Neural crest cell (in vitro differentiated cells): ENCODE measurements at places on chromosomes 12 and 14.
A peak's percentile ranks its signal among the peaks of the same experiment; 100 is the strongest.

DNA sequence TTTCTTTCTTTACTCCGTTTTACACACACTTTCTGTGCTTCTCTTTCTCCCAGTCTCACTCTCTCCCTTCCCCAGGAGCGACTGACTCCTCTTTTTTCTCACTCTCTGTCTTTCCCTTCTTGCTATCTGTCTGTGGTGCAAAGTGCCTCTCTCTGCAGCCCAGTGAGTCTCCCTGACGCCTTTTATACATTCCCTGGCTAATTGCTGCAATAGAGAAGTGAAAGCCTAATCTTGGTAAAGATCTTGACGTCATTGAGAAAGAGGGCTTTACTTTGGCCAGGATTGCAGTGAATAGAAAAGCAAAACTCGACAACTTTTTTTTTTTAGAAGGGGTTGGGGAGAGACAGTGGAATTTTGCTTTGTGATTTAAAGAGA, 706 bp upstream of the DIO2 start:
- no peak for DNase-seq

GRCh38 chr14:100263141-100263540, 24.2 kb downstream of the YY1 start:
- no peak for DNase-seq

DNA sequence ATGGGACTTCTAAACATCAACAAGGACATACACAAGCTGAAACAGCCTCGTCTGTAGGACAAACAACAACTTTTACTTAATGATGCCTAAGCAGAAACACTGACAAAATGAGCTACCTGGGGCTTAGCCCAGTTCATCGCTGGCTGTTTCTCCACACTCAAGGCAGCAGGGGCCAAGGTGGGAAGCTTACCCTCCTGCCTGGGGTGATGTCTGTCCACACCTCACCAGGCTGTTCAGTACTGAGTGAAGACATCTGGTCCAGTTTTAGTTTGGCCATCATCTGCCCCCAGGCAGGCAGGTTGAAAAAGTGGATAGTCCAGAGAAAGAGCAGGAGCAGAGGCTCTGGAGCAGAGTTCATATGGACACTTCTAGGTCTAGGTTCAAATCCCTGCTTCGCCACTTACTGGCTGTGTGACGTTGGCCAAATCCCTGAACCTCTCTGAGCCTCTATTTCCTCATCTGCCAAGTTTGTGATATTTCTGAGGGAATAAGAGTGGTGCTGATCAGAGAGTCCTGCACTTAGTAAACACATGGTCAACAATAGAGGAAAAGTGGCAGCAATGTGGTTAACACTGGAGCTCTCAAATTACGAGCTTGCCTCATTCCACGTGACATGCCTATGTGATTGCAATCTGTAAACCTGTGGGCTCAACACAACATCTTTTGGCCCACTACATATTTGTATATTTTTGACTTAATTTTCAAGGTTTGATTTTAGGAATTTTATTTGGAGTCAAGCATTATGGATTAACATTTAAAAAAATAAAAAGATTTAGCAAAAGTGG, 720.1 kb upstream of the TMEM132C start:
- no peak for DNase-seq

- DNase-seq, result peak; percentile 64
Observed at GRCh38 chr14:99671235-99672224, 12.6 kb upstream of the CYP46A1 start.

DNA sequence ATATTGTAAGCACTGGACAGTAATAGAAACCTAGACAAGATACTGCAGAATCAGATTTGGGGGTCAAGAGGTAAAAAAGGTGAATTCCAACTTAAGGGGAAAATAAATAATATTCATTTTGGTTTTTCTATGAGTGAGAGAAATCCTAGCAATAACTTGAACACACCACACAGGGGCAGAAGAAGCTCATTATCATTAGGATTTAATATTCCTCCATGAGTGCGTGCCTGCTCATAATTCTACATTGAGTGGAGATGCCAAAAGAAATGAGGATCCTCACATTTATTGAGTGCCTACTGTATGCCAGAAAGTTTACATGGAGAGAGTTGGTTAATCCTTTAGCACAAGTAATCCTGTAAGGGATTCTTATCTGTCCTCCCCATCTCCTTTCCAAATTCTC, 40.5 kb upstream of the C14orf132 start:
- no peak for DNase-seq

DNA sequence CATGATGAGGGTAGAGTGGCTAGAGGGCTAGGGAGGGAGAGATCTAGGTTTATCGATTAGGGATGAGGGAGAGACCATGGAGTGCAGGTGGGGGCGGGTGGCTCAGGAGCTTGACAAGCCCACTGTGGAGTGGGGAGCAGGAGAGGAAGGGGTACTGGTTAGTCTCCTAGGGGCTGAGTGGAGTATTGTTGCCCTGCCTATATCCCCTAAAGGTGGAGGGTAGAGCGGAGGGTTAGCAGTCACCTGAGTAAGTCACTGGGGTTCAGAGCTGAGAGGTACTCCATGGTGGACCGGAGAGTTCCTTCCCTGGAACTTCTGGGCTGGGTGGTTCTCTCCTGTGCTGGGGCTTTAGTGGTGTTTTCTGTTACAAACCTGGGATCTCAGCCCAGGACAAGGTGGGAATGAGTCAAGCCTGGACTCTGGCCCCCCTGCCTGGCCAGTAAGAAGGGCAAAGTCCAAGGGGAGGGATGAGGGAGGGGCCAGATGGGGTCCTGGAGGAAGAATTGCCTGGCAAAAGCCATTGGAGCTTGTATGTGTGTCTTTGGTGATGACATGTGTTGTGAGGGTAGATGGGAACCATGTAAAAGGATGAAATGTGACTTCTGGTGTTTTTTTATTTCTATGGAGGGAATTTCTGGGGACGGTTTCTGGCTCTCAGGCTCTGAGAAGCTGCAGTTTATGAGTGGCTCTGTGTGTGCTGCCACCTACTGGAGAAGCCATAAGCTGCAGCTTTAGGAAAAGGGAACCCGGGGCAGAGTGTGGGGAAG, at the start of gene CIDEB:
TSS of gene CIDEB (minus strand) at position 403 of the 767 bp plus-strand sequence. CDS start at position 284, 119 bp downstream.
- DNase-seq, result peak; percentile 71

- no peak for DNase-seq
Observed at GRCh38 chr14:52961060-52961639, 10.3 kb upstream of the FERMT2 start.

- no peak for DNase-seq
Observed at GRCh38 chr12:55713721-55714120, 2.1 kb upstream of the BLOC1S1 start.
